Right ventricle myocardium inferior (tissue), 1 donor: ENCODE measurements at places on chromosomes 16 and 17.

DNA sequence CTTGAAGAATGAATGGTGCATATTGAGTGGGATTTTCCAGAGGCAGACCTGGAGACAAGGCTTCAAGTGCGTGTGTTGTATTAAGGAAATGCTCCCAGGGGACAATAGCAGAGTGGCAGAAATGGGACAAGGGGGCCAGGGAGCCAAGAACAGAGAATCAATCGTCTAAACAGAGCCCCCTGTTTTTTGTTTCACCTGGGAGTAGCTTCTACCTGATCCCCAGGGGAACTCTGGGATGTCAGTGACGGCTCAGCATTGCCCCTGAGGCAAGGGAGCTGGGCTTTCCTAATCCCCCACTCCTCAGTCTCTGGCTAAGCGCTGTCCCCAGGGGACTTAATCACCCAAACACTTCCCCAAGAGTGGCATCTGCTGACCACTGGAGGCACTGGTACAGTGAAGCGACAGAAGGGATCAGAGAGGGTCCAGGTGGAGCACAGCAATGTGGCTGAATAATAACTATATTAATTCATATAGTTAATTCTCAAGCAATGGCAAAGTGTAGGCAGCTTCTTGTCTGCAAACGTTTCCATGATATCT, 35.7 kb upstream of the C16orf78 start:
- no peak for DNase-seq

- no peak for DNase-seq
These were observed 36.0 kb downstream of the IQCK start for GRCh38 chr16:19753815-19754643.

DNA sequence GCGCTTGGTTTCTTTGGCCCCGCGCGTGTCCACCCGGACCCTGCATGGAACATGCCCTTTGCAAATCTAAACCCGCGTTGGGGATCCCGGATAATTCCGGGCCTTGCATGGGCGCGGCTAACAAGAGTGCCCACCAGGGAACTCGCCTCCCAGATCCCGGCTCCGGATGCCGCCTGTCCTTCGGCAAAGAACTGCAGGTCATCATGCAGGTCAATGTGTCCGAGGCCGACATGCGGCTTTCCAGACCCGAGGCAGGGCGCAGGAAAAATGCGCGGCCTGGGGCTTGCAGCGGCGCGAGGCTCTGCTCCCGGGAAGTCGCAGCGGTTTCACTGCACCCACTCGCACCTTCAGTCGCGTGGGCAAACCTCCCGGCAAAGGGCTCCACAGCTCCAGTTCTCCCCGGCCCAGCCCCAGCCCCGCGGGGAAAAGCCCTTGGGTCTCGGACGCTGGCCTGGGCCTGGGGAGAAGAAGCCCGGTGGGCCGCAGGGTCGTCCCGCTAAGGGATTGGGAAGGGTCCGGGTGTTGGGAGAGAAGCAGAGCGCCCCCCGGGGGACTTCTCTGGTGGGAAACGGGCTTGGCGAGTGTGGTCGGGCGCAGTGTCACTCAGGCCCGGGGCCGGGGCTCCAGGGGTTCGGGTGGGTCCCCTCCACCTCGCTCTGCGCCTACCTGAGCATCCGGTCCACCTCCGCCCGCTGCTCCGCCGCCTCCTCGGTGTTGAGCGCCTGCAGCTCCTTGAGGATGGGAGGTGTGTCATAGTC, 805 bp downstream of the HNF1B start:
- no peak for DNase-seq

GRCh38 chr17:13650096-13650675, 48.5 kb upstream of the HS3ST3A1 start:
- DNase-seq = no peak

GRCh38 chr16:71672125-71672524, 46.1 kb downstream of the MARVELD3 start:
- no peak for DNase-seq

DNA sequence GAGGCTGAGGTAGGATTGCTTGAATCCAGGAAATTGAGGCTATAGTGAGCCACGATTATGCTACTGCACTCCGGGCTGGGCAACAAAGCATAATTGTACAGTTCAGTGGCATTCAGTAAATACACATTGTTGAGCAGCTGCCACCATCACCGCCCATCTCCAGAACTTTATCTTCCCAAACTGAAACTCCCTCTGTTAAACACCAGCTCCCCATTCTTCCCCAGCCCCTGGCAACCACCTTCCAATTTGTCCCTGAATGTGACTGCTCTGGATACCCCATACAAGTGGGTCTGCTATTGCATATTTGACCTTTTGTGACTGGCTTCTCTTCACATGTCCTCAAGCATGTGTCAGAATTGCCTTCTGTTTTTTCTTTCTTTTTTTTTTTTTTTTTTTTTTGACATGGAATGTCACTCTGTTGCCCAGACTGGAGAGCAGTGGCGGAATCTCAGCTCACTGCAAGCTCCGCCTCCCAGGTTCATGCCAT, 2.9 kb downstream of the RPL38 start:
- DNase-seq = peak; percentile 18

GRCh38 chr17:30590081-30590733, 113.0 kb downstream of the GOSR1 start:
- no peak for DNase-seq

DNA sequence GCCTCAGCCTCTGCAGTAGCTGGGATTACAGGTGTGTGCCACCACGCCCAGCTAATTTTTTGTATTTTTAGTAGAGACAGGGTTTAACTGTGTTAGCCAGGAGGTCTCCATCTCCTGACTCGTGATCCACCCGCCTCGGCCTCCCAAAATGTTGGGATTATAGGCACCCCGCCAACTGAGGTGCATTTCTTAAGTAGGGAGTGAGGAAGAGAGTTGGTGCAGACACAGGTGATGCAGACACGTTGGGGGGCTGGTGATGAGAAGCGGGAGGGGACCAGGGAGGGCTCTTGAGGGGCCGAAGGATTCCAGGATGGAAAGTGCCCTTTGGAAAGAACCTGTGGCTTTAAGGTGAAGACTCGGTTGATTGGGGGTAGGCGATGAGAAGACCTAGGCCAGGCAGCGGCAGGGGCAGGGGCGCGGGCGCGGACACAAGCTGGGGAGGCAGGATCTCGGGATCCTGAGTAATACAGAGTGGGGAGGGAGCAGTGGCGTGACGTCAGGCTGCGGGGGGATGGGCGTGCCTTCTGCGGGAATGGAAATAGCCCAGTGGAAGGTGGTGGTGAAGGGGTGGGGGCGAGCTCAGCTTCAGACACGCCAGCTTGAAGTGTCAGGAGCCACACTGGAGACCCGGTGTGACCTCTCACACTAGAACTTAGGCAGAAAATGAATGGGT, 2.5 kb upstream of the ATP6V0C start:
- DNase-seq = peak; percentile 74

DNA sequence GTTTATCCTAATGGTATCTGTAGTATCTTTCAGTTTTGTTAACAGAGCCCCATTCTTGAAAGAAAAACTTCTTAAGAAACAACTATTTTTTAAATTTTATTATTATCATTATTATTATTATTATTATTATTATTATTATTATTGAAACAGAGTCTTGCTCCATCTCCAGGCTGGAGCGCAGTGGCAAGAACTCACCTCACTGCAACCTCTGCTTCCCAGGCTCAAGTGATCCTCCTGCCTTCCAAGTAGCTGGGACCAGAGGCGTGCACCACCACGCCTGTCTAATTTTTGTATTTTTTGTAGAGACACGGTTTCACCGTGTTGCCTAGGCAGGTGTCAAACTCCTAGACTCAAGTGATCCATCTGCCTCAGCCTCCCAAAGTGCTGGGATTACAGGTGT, 23.4 kb downstream of the SUPT6H start:
- no peak for DNase-seq

DNA sequence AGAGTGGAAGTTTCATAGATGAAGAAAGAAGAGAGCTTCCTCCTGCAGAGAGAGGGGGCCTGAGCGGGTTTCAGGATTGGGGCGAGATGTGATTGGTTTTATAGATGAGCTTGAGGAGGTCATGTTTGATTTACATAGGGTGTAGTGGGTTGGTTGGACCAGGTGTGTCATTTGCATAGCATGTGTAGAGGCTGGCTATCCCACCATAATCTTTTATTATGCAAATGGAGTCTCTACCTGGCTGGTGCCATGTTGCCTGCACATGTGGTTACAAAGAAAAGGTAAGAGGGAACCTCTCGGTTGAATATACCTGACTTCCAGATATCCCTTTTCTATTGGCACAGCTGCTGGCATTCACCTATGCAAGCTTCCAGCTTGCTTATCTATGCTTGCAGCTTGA, 228.1 kb downstream of the BCAS3 start:
- DNase-seq = no peak

GRCh38 chr17:2150806-2151205, 95.9 kb downstream of the HIC1 start:
- no peak for DNase-seq

GRCh38 chr16:23922406-23922805, 86.6 kb downstream of the PRKCB start:
- no peak for DNase-seq

- no peak for DNase-seq
These were observed 68.3 kb downstream of the MARCHF10 start for GRCh38 chr17:62739645-62740388.

GRCh38 chr17:42404326-42405055, 16.2 kb upstream of the STAT3 start:
- DNase-seq = no peak

DNA sequence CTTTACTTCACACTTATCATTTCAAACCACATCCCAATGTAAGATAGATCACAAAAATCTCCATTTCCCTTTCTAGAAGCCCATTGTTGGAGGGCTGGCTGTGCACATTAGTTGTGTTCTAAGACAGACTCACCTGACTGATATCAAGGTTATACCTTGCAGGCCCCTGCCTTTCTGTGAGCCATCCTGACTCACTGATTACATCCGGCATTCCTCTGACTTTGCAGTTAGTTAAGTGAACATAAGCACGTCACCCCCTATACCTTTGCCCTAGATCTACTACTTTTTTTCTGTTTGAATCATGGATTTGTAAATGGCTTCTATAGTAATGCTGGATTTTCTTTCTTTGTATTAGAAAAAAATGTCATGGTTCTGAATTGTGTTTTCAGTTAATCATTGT, 78.3 kb downstream of the TANGO6 start:
- no peak for DNase-seq

GRCh38 chr17:8128125-8128784, 4.3 kb upstream of the HES7 start:
- no peak for DNase-seq

DNA sequence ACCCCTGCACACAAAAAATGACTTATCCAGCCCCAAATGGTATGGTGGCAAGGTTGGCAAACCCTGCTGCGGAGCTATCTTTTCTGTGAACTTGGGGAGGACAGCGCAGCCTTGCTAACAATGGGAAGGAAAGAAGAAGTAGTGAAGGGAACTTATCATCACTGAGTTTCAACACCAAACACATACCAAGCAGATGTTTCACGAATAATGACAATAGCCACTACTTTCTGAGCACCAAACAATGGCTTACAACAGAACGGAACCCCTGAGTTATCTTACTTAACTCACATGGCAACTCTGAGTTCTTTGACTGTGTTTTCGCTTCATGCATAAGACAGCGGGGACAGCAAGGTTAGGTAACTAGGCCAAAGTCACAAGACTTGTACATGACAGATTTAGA, 148.9 kb downstream of the XYLT1 start:
- no peak for DNase-seq

DNA sequence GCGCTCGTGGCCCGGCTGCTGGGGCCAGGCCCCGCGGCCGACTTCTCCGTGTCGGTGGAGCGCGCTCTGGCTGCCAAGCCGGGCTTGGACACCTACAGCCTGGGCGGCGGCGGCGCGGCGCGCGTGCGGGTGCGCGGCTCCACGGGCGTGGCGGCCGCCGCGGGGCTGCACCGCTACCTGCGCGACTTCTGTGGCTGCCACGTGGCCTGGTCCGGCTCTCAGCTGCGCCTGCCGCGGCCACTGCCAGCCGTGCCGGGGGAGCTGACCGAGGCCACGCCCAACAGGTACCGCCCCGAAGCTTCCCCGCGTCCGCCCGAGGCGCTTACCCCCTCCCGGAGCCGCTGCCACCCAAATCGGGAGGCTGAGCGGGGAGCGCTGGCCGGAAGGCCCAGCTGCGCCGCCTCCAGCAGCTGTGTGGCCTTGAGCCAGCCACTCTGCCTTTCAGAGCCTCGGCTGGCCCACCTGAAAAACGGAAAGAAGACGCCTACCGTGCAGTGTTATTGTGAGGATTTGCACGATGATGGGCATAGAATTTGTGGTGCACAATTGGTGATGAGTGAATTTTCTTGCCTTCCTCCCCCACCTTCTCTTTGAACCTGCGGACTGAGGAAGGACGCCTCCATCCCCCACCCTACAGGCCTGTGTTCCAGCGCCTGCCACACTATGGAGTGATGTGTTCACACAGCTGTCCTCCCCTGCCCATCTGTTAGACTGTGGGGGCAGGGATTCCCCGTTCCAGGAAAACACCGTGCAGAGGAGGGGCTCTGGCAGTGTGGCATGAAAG, 523 bp downstream of the NAGLU start:
- peak; percentile 92 for DNase-seq

- DNase-seq = no peak
These were observed 12.5 kb downstream of the DRC3 start for GRCh38 chr17:17985153-17985552.

- DNase-seq = no peak
These were observed 385.3 kb downstream of the HAPSTR1 start for GRCh38 chr16:9476744-9477143.

GRCh38 chr17:82217120-82217529, 4.5 kb upstream of the CCDC57 start:
- DNase-seq = peak; percentile 88

- no peak for DNase-seq
These were observed 1.3 kb upstream of the SLC6A4 start for GRCh38 chr17:30236766-30237165.

DNA sequence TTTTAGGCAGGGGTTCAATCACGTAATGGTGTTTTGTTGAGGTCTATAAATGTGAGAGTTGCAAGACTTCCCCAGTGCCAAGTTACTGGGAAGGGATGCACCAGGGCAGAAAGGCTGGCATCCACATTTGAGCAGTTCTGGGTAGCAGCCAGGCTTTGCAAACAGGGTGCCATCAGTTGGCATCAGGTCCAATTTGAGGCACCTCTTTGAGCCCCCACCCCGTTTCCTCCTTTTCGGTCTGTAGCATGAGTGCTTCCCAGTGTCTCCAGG, 142.6 kb upstream of the CACNG5 start:
- no peak for DNase-seq

- DNase-seq = peak; percentile 83
These were observed at the start of gene ZBTB4 for GRCh38 chr17:7479213-7480088. Gene ZBTB4 (minus strand): TSS chr17:7479631. CDS start chr17:7466801, 12,830 bp downstream.

DNA sequence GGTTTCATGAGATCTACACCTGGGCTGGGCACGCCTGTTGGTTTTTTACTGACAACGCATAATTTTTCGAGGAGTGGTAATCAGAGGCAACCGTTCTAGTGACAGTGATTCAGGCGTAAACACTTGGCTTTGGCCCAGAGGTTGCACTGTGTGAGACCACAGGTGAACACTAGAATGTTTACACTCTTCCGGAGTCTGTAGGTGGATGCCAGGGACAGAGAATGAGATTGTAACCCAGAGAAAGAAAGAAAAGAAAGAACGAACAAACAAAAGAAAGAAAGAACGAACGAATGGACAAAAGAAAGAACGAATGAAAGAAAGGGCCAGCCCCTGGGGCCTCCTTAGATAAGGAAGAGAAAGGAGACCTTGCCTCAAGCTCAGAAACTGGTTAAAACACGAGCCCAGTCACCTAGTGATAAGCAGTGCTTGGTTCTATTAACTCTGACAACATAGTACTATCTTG, 113.2 kb downstream of the PRKCB start:
- DNase-seq = no peak

- no peak for DNase-seq
These were observed 170.2 kb downstream of the CEP112 start for GRCh38 chr17:66021757-66022156.
